ENCODE measurements at places on chromosomes 13 and 19.

- DNase-seq: no peak
Measured at GRCh38 chr13:41133951-41134350, 1.3 kb upstream of the KBTBD6 start.

DNA sequence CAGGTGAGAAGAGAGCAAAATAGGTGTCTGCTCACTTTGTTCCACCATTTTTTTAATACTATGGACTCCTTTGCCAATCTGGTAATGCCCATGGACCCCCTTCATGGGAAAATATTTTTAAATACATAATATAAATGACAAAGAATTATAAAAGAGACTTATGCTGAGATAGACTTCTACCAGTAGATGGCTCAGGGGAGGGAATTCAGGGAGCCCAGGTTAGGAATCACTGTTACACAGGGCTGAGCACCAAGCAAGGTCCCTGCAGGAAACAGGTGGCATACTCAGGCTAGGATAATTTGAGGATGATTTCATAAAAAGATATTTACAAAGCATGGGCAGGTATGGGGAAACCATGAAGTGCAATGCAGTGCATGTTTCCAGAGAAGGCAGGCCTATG is 525.9 kb downstream of the FGF9 start:
- DNase-seq: no peak

GRCh38 chr13:28131646-28132045 is 6.7 kb upstream of the PAN3 start:
- DNase-seq: no peak

DNA sequence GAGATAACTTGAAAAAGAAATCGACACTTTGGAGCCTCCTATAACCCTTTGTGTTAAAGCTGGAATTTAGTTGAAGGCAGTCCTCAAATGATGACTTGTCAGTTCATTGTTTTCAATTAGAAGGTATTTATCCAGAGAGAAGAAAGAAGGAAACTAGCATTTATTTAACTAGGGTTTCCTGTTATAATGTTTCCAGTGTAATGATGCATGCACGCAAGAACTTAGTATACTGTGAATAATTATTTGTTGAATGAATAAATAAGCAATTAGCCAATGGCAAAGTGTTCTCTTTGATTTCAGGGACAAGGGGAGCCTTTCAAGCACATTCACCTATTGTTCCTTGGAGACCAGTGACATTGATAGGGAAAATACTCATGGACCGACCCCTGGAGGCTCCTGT is 307.4 kb downstream of the KLF5 start:
- DNase-seq: no peak

DNA sequence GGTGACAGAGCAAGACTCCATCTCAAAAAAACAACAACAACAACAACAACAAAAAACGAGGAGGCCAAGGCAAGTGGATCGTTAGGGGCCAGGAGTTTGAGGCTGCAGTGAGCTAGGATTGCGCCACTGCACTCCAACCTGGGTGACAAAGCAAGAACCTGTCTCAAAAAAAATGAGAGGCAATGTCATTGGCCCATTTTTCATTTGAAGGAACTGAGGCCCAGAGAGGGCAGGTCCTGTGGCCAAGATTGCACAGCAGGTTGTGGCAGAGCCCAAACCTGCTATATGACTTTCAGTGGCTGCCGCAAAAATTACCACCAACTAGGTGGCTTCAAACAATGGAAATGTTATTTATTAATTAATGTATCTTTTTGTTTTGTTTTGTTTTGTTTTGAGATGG is 5.5 kb downstream of the PIK3R2 start:
- no peak for DNase-seq

DNA sequence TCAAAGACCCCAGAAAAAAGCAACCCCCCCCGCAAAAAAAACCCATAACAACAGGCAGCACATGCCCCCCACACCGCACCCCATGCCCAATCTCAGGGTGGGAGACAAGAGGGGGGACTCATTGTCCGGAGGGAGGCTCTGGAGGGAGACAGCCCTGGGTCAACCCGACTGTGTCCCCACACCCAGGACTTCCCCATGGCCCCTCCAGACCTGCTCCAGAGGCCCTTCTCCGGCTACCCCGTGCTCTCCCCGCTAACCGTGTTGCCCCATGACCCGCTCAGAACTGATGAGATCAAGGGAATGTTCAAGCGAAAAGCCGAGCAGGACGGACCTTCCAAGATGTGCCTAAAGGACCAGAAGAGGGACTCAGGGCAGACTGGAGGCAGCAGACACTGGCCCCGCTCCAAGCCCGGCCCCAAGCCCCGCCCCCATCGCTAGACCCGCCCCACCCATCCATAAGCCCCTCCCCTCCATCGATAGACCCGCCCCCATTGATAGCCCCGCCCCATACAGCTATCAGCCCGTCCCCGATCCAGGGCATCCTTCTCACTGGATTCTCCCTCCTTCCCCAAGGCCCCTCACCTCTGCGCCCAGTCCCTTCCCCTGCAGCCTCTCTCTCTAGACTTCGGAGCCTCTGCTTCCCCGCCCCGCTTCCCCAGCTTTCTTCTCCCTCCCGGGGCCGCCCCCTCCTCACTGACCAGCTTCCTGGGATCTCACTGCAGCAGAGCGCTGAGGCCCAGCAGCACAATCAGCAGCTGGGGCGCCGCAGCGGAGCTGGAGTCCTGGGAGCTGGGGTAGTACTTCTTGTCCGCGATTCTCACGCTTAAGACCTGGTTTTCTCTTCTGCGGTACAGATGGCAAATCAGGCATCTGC is 2.2 kb downstream of the BST2 start:
- no peak for DNase-seq

- no peak for DNase-seq
Measured at GRCh38 chr13:60765700-60766411, 368.8 kb downstream of the TDRD3 start.

- DNase-seq: no peak
Measured at GRCh38 chr19:14561847-14562351, 10.0 kb downstream of the NDUFB7 start.

DNA sequence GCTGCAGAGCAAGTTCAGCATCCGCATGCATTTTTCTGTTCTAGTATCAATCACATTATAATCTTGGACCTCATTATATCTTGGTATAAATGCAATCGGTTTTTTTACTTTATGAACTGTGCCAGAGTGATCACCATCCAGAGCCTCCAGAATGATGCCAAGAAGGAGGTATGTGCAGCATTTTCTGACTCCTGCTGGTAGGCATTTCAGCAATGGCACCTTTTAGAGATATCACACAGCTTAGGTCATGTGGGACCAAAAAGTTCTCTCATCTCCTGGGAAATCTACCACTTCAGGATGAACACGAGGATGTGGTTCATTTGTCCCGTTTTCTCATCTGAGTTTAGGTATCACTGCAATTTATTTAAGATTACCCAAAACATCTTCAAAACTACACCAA is 220.4 kb downstream of the VWA8 start:
- no peak for DNase-seq

GRCh38 chr13:65914716-65915115 is 1315.4 kb downstream of the PCDH9 start:
- no peak for DNase-seq

GRCh38 chr19:52659013-52659412 is 20.9 kb upstream of the ZNF83 start:
- no peak for DNase-seq

- DNase-seq: no peak
Measured at GRCh38 chr13:21748166-21748565, 77.3 kb downstream of the FGF9 start.

GRCh38 chr13:20414546-20415305 is 110.9 kb downstream of the CRYL1 start:
- DNase-seq: no peak

DNA sequence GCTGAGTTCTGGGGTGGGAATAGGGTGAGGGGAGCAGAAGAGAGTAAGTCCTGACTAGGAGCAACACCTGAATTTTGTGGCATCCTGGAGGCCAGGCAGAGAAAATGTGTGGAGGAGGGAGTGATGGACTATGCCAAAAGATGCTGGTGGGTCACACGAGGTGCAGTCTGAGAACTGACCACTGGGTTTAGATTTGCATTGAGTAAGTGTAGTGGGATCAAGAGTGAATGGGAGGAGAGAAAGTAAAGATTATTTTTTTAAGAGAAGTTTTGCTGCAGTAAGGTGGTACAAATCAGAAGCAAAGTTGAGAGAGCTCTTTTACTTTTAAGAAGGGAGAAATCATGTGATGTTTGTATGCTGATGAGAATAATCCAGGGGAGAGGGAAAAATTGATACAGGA is 405.1 kb downstream of the DLEU7 start:
- no peak for DNase-seq

DNA sequence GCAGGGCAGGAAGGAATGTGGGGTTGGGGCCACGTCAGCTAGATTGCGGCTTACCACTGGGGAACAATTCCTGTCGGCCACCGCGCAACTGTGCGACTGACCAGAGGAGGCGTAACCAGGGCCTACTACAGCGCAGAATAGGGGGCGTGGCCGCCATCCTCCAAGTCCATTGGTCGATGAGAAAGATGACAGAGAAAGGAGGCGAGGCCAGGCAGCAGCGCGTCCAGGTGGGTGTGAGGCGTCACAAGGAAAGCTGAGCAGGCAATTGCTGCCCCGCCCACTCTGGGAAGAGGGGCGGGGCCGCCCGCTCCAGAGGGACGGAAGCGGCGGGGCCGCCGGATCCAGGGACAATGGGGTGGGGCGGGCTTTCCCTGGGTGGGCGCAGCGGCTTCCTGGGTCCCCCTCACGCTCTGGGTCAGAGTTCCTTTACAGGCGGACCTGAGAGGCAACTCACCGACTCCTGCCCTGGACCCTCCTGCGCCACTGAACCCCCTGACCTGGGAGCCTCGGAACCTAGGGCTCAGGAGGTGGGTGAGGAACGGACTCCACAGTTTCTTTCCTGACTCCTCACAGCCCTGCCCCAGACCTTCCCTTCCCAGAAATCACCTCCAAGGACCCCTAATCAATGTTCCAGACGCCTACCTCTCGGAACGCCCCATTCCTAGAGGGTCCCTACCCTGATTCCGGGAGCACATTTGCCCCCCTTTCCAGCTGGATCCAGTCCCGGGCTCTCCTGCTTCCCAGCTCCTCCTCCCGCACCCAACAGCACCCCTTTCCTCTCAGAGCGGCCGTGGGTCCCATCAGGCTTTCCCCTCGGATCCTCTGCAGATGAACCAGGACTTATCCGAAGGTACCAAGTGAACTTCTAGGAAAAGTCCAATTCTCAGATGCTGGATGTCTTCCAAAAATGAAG is 101.5 kb upstream of the ZNF492 start:
- no peak for DNase-seq

DNA sequence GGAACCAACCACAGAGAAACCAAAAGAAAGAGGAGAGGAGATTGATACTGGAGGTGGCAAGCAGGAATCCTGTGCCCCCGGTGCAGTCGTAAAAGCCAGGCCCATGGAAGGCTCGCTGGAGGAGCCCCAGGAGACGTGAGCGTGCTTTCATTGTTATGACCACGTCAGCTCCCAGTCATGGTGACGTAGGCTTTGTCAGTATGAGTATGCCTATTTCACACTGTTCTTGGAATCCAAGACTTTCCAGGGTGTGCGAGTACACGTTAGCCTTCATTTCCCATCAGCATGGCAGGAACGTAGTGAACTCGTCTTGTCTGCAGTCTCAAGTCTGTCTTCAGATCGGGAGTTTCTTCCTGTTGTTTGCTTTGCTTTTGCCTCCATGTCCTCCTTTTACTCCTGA is 15.4 kb upstream of the CHAMP1 start:
- DNase-seq: no peak

DNA sequence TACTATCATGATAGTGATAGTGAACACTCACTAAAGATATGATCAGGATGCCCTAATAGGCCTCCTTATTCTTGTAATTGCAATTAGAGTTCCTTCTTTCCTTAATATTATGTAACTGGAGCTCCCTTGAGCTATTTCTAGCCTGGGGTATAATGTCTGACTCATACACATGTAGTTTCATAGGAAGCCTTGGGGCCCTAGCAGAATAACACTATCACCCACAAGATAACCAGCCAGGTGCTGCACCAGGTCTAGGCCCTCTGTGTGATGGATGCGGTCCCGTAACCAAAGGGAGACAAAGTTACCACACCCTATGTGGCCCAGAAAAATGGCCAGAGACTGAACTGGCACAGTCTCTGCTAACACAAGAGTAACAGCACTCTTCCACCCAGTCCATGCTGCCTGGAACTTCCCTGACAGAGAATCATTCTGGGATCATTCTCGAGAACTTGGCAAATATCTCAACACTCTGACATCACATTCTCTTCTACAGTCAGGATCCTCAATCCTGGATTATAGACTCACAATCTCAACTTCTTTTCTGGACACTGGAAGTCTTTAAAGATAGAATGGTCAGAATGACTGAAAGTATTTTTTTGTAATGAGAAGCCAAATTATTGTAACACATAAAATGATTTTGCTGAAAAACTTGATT is 32.6 kb upstream of the IGFL4 start:
- DNase-seq: no peak

DNA sequence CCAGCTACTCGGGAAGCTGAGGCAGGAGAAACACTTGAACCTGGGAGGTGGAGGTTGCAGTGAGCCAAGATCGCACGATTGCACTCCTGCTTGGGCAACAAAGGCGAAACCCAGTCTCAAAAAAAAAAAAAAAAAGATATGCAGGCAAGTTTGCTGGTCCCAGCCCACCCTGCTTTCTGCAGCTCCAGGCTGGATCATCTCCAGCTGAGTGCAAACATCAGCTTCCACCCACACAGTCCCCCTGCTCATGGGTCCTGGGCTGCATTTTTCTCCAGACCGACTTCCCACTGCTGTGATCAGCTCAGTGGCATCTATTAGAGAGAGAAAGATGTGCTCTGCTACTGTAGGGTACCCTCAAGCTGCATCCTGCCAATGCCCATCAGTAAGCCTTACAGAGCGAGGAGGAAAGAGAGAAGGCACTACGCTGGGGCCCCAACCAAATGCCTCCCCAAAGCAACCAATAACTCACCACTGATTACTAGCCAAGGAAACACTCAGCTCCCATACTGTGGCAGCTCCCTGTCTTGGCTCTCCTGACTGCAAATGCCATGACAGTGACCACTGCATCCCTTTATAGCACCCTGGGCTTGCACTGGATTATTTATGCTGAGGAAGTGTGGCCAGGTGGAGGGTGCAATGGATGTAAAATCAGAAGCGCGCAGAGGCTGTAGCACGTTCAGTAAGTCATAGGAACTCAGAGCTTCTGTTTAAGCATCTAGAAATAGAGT is 170.9 kb upstream of the ZNF507 start:
- no peak for DNase-seq

Measured in NCI-H1930 (cell line).